GM20000 (cell line): ENCODE measurements at places on chromosomes 2 and 18.

GRCh38 chr18:75106746-75107145, 102.2 kb downstream of the PTGR3 start:
- no peak for DNase-seq

- peak; percentile 83 for DNase-seq
These were observed at the start of gene MTA3 for GRCh38 chr2:42568401-42569115. Gene MTA3, plus strand, starts transcription at chr2:42568632. Its CDS starts 114 bp downstream, at chr2:42568746.

DNA sequence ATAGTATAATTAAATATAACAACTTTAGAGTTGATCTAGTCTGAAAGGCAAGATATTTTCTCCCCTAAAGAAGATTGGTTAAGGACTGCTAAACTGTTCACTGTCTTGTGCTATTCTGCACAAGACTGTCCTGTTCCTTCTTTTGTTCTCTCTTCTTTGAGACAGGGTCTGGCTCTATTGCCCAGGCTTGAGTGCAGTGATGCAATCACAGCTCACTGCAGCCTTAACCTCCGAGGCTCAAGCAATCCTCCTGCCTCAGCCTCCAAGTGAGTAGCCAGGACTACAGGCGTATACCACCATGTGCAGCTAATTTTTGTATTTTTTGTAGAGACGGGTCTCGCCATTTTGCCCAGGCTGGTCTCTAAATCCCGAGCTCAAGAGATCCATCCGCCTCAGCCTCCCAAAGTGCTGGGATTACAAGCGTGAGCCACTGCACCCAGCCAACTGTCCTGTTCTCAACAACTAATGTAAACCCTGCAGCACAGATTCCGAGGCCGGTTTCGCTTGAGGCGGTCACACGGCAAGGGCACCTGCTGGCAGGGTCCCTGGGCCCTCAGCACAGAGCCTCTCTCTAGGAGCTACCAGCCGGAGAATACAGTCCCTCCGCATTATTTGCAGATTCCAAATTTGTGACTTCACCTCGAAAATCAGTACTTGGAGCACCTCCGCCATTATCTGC, 16.4 kb downstream of the PXDN start:
- DNase-seq, result no peak

DNA sequence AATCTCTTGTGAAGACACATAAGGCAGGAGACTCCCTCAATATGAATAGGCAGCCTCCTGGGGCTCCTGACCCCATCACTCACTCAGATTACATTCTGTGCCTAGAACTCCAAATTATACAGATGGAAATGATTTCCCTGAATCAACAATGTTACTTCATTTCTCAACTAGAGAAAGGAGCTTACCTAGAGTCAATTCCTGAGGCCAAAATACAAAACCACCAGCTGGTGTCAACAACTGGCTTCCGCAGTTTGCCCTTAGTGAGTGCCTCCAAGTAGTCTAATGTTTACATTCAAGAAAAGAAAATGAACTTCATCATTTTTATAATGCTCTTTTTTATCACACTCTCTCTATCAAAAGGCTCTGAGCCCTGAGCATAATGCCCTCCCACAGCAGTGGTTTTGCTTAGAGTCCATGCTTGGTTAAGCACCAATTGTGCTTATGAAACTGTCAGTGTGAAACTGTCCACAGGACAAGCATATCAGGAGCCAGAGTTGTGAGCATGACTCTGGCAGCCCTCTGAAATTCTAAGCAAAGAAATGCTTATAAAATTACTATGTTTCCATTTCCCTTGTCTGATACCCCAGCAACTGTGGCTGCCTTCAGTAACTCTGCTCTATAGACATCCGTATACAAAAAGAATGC, 305.7 kb upstream of the PKDCC start:
- DNase-seq, result peak; percentile 14

- DNase-seq, result no peak
These were observed 65.6 kb downstream of the TLK1 start for GRCh38 chr2:171095014-171095582.
